Ovary (tissue), 10 donors: ENCODE measurements at places on chromosomes 6 and 20.
A peak's percentile ranks its signal among the peaks of the same experiment; 100 is the strongest.

DNA sequence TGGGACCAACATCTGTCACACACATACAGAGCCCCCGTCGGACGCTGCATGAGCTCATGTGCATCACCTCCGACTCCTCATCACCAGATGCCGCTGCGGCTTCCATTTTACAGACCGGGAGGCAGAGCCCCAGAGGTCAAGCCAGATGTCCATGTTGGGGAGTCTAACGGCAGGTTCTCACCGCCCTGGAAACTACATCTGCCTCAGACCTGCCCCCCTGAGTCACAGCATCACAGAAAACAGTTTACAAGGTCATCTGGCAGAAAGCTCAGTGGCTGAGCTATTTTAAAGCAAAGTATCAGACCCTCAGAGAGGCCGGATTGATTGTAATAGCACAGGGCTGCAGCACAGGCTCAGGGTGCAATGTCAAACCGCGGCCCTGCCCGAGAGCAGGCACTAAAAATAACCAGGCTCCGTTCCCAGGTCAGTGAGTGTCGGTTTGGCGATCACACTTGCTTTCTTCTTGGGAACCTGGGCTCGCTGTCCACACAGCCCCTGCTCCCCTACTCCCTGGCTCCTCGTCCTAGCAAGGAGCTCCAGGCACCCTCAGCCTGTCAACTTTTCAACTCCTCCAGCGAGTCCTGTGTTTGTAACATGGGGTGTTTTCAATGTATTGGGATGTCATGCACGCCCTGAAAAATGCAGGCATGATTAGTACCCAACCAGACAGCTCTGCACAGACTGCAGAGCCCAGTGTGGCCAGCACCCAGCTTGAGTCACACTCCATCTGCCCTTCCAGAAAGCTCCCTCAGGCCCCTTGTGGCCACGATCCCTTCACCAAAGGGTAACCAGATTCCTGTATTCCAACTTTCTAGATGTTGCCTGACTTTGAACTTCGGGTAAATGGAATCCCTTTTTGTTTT lies 264.5 kb downstream of the CDH4 start:
- DNase-seq = no peak

DNA sequence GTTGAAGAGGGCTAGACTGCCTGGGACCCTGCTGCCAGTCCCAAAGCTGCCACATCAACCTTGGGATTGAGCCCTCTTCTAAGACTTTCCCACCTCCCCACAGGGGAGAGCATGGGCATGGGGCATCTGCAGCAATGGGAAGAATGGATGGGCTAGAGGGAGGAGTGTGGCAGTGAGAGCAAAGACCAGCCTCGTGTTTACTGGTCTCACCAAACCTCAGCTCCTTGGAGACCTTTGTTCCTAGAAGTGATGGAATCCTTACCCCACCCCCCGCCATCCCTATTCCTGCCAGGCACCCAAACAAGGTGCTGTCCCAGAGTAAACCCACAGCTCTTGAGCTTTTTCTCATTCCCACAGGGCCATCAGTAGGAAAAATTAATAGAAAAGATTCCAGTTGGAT lies 20.0 kb upstream of the ARMC12 start:
- no peak for DNase-seq

DNA sequence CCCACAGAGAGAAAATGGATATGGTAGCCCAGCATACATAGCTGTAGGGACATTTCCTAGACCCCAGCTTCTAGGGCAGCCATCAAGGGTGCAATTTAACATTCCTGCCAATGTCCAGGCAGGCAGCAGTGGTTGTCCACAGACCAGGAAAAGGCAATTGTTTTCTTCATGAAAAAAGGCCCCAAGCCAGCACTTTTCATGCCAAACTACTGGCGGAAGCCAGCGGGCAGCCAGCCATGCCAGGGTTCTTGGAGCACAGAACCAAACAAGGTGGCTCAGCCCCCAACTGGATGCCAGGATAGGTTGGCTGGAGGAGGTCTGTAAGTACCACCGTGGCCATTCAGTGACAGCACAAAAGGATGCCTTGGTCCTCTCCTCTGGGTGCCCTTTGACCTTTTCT lies 94.6 kb downstream of the BANF2 start:
- DNase-seq = no peak

DNA sequence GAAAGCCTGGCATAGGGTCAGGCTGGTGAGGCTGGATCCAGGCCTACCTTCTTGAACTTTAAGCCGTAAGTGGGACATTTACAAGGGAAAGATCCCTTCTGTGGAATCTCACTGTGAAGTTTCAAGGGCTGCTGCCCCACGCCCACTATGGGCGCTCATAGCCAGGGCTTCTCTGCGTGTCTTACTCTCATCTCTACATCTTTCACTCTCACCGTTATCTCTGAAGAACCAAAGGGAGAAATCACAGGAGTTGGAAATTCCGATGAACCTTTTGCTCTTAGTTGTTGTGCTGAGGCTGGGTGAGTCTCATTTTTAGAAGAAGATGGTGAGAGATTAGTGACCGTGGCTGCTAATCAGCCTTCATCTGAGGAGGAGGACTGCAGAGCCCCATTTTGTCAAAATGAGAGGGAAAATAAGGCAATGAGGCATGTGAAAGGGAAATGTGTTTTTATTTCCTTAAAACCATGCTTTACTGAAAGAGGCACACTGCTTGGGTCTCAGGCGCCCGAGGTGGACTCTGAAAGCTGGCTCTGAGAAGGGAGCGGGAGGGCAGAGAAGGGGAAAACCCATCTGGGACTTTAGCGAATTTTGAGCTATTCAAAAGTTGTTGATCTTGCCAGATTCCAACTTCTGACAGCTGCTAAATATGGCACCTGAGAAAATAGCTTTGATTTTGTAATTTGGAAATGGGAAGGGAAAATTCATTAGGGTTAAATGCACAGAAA lies 301.5 kb downstream of the CLIC5 start:
- DNase-seq = no peak

DNA sequence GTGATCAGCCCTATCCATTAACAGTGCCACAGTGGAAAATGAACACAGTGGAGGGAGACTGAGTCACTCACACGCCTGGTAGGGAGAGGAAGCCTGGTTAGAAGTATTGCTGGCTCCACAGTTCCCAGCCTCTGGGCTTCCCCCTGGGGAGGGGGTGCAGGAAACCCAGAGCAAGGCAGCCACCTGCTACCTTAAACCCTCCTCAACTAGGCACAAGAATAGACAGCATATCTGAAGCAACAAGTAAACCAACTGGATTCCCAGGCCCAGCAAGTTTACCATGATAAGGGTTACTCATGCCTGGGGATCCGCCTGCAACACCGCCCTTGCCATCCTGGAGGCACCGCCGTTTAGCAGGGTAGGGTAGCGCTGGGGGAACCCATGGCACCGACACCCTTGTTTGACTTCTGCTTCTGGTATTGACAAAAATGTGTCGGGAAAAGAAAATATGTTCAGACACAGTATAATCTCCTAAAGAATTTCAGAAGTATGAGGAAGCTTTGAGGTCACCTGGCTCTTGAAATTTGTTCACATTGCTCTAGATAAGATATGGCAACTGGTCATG lies 38.3 kb downstream of the SLC22A23 start:
- no peak for DNase-seq

GRCh38 chr6:129890164-129890563 lies 29.0 kb upstream of the TMEM244 start:
- no peak for DNase-seq

- DNase-seq = no peak
Observed at GRCh38 chr6:27128311-27129094, 119.0 kb upstream of the PRSS16 start.

- DNase-seq = no peak
Observed at GRCh38 chr20:59398537-59399205, 98.3 kb downstream of the EDN3 start.

DNA sequence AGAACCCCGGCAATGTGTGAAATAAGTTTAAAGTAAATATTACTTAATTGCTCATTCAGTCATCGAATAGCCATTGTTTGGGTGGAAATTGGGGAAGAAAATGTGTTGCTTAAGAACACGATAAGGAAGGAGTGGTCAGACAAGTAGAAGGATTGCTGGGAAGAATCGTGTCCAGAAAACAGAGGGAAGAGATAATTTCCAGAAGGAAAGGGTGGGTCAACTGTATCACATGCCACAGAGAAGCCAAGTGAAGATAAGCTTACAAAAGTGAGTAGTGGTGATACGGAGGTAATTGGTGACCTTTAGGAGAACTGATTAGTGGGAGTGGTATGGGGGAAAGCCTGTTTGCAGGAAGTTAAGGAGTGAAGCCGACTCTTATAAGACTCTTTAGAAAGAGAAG lies 306.2 kb downstream of the SOX4 start:
- no peak for DNase-seq

GRCh38 chr6:1499777-1500176 lies 109.9 kb upstream of the FOXC1 start:
- DNase-seq = peak; percentile 21

- no peak for DNase-seq
Observed at GRCh38 chr6:152372945-152373344, 264.2 kb downstream of the SYNE1 start.

DNA sequence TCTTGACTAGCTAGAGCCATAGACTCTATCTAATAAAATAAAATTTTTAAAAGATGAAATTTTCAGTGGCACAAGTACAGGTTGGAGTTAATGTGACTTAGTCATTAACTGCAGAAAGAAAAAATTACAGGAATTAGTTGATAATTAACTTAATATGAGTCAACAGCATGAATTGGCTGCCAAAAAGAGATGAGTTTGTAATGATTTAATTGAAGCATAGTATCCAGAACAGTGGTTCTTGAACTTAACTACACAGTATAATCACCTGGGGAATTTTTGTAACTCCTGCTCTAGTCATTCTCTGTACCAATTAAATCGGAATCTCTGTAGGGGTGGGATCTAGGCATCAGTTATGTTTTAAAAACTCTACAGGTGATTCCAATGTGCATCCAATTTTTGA lies 46.3 kb upstream of the HMGN3 start:
- DNase-seq = no peak

GRCh38 chr6:25016014-25016720 lies 80.4 kb upstream of the RIPOR2 start:
- DNase-seq = no peak

GRCh38 chr6:119626884-119627619 lies 277.5 kb upstream of the MAN1A1 start:
- no peak for DNase-seq

DNA sequence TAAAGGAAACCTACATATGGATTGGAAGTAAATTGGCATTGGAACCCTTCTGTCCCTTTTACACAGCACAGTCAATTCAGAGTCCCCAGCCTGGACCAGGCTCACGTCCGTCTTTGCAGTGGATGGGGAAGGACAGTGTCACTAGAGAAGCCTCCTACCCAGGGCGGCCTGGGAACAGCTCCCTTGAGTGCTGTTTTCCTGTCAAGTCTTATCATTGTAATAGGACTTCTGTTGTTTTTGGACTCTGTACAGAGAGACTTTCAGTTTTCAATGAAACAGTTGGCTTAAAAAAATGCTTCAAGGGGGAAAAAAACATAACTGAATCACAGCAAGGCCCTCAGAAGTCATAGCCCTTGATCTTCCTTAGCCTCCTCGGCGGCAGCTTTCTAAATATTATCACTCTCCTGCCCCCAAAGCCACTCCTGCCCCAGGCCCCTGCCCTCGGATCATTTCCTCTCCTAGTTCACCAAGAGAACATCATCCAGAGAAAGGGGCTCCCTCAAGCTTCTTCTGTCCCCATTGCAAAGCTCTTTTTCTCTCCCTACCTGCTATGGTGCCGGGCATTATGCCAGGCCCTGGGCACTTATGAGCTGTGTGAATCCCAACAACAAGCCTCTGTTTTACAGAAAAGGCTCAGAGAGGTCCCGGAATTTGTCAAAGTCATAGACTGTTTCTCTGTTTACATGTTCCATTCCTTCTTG lies 37.8 kb upstream of the CNKSR3 start:
- DNase-seq = peak; percentile 35

- no peak for DNase-seq
Observed at GRCh38 chr6:127494240-127494767, 24.8 kb downstream of the MTCL3 start.

GRCh38 chr6:3905945-3906845 lies 57.0 kb downstream of the FAM50B start:
- no peak for DNase-seq

DNA sequence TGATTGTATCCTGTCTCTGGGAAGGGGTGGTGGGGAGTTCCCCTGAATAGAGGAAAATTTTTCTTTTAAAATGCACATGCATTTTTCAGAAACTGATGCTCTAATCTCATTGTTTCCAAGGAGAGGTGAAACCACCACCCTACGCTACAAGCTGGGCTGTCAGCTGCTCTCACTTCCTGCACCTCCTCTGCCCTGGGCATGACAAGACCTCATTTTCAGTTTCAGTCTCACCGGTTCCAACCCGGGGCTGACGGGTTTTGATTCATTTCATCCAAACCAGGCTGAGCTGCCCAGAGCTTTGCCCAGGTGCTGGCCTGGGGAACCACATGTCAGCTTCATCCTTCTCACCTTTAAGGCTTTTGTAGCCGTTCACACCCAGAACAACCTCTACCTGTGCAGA lies 99.7 kb downstream of the EYA2 start:
- DNase-seq = no peak

DNA sequence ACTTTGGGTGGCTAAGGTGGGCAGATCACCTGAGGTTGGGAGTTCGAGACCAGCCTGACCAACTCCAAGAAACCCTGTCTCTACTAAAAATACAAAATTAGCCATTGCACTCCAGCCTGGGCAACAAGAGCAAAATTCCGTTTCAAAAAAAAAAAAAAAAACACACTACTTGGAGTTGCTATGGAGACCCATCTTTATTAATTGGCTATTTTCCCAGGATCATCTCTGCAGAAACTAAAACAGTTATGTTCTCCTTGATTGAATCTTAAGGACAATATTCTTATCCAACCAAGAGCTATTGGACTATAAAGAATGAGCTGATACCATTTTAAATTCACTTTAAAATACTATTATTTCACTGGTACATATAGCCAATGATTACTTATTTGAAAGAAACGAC lies 14.7 kb downstream of the AKIRIN2 start:
- DNase-seq = no peak

DNA sequence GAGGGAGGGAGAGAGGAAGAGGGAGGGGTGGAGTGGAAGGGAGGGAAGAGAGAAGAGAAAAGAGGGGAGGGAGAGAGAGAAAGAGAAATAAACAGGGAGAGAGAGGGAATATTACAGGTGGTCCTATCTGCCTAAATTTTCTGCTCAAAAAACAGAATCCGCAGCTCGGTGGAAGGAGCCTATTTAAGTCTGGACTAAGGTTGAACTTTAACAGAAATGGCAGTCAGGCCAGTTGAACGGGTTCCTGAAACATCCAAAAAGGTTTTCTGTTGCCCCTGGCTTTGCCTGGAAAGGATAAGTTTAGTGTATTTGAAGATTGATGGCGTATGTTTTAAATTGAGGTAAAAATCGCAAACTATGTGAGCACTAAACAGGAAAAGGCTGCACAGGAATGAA lies 2.2 kb downstream of the TFAP2B start:
- DNase-seq = no peak

GRCh38 chr20:58107533-58107932 lies 120.9 kb downstream of the ANKRD60 start:
- DNase-seq = no peak
